Omental fat pad (tissue), 4 donors: ENCODE measurements at places on chromosomes 3 and 15. TPM values are rescaled to one million over a fixed set of nuclear protein-coding genes. Genes with fewer than 3 reads are reported as not detected.

- DNase-seq: no peak
These were observed 14.8 kb downstream of the GK5 start for GRCh38 chr3:142210608-142211007.

GRCh38 chr3:11476735-11477144 lies 167.0 kb downstream of the VGLL4 start:
- DNase-seq: no peak

- DNase-seq: no peak
These were observed 14.8 kb downstream of the ABCF3 start for GRCh38 chr3:184200825-184201224.

GRCh38 chr3:138399766-138400165 lies 34.6 kb upstream of the ESYT3 start:
- DNase-seq: no peak

GRCh38 chr3:4899710-4900109 lies 79.5 kb upstream of the BHLHE40 start:
- no peak for DNase-seq

The CCDC32 gene
- total RNA-seq: 26.0 TPM

The RASL12 gene
- 4.6 TPM for total RNA-seq

- DNase-seq: no peak
These were observed 39.2 kb downstream of the SEMA3G start for GRCh38 chr3:52405601-52406110.

The TRAK1 gene
- total RNA-seq: 42.9 TPM

GRCh38 chr3:140051019-140051957 lies 116.3 kb downstream of the CLSTN2 start:
- no peak for DNase-seq

- DNase-seq: no peak
These were observed 9.2 kb downstream of the FAM162A start for GRCh38 chr3:122392868-122393844.

DNA sequence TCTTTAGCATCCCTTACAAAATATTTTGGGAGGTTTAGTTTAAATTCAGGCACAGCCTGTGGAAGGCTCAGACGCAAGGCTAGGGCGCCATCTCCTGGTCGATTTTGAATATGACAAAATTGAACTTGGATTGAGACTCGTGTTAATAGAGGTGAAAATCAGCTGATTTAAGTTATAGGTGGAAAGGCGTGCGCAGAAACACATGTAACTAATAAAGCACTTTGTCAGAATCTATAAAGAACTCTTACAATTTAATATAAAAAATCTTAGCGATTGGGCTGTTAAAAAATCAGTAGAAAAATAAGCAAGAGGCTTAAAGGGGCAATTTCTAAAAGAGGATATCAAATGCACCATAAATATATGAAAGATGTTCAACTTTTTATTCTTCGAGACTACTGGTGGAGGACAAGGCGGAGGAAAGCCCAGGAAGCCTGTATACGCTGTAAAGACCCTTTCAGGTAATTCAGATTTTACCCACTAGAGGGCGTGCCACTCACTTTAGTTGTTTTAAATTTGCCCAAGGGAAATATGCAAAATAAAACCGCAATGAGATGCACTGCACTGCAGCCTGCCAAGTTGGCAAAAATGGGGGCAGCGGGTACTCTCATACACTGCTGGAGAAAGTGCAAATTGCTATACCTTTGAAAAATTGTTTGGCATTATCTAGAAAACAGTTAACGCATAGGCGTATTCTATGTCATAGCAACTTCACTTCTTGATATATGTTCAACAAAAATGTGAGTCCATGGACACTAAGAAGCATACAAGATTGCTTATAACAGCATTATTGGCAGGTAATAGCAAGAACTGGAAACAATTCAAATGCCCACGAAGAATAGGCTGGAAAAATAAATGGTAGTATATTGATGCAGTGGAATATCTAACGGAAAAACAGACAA lies 64.7 kb downstream of the SLC30A4 start:
- peak; percentile 66 for DNase-seq

- no peak for DNase-seq
These were observed 26.9 kb downstream of the STOML1 start for GRCh38 chr15:73965094-73965757.

The RFTN1 gene
- 42.4 TPM for total RNA-seq

GRCh38 chr3:128455786-128456748 lies 10.6 kb downstream of the DNAJB8 start:
- no peak for DNase-seq

DNA sequence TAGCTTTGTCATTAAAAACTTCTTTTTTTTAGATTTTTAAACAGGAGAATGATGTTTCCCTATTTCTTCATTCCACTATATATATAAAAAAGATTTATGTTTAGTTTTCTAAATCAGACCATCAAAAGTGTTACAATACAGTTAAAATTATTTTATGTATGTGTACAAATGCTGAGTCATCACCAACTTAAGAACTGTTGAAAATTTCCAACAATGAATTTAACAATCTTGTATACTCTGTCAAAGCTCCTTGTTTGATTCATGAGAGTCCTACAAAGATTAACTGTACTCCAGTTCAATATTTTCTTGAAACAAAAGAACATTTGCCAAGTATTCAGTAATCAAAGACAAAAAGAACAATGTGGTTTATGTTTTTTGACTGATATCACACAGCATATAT lies 82.0 kb downstream of the POLQ start:
- DNase-seq: no peak

- DNase-seq: no peak
These were observed 269.3 kb downstream of the TBL1XR1 start for GRCh38 chr3:176927706-176928581.

DNA sequence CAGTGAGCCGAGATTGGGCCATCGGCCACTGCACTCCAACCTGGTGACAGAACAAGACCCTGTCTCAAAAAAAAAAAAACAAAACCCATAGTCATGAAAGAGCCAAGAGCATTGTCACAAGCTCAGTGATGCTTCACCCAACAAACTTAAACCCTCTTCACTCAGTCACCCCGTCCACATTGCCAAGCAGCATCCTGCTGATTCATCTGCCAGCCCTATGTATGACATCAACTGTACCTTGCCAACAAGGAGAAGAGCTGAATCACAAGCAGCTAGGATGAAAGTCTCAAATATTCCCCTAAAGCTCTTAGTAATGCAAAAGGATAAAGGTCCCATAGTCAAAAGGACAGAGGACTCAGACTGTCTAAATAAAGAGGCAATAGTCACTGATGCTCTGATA lies 90.0 kb downstream of the ANO10 start:
- DNase-seq: no peak

DNA sequence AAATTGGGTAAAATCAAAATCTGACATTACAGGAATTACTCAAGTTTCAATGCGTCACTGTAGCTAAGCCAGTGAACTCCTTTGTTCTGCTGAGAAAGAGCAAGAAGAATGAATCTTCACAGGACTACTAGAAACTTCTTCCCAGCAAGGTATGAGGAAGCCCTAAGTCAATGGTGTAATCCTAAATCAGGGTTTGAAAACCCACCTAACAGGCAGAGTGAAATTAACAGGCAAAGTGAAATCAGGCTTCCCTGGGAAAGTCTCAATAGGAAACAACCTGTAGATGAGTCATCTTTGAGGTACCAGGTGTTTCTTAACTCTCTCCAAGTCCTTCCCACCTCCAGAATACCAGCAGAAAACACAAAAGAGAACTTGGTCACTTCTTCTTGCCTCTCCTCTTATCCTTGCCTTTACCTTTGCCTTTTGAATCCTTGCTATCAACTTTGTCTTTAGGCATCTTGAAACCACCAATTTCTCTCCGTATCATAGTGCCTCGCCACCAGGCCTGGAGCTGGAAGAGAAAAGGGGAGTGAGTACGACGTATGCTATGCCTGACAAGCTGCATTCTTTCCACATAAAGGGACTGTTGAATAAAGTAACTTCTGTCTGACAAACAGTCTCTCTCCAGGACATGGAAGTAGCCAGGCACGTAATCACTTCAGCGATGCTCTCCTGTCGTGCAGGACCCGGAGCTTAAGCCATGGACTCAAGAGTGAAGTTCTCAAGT lies 60.6 kb upstream of the RPL35A start:
- no peak for DNase-seq

The MORC1 gene
- total RNA-seq: not detected

The SLC15A2 gene
- total RNA-seq: 2.8 TPM

DNA sequence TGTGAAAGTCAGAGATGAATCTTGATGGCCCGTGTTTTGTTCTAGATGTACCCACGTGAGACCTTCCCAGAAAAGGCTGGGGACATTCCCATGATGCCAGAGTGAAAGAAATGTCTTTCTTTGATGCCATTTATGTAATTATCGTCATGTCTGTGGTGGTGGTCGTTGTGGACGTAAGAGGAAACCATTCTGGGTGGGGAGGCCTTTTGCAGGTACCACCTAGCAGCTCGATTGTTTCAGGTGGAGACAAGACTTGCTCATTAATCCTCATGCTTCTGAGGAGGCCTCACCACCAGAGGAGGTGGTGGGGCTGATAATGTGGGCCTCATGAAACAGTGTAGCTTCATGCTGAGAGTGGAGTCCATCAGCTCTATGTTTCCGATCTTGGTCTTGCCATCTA lies 58.1 kb upstream of the USP3 start:
- no peak for DNase-seq

DNA sequence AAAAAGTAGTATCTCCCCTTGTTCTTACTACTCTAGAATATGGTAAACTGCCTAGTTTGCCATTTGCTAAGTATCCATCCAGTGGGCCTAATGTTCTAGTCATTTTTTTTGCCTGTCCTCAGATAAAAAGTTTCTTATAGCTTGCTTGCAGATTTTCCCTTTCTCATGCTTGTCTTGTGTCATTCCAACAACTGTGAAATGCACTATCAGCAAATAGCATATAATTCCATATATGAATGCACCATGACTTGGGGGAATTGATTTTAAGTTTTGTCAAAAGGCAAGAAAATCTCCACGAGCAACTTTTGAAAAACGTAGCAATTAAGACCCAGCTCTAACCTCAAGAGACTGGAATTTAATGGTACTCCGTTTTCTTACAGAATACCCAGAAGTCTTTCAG lies 286.2 kb upstream of the GPR149 start:
- DNase-seq: no peak

- DNase-seq: no peak
These were observed 78.0 kb upstream of the SLC6A6 start for GRCh38 chr3:14324224-14324944.

GRCh38 chr15:31216215-31216911 lies 110.3 kb upstream of the KLF13 start:
- peak; percentile 66 for DNase-seq

The PIF1 gene
- 0.63 TPM for total RNA-seq

- peak; percentile 61 for DNase-seq
These were observed 642 bp downstream of the ZBTB11 start for GRCh38 chr3:101676216-101676764.

The DAZL gene
- not detected for total RNA-seq

DNA sequence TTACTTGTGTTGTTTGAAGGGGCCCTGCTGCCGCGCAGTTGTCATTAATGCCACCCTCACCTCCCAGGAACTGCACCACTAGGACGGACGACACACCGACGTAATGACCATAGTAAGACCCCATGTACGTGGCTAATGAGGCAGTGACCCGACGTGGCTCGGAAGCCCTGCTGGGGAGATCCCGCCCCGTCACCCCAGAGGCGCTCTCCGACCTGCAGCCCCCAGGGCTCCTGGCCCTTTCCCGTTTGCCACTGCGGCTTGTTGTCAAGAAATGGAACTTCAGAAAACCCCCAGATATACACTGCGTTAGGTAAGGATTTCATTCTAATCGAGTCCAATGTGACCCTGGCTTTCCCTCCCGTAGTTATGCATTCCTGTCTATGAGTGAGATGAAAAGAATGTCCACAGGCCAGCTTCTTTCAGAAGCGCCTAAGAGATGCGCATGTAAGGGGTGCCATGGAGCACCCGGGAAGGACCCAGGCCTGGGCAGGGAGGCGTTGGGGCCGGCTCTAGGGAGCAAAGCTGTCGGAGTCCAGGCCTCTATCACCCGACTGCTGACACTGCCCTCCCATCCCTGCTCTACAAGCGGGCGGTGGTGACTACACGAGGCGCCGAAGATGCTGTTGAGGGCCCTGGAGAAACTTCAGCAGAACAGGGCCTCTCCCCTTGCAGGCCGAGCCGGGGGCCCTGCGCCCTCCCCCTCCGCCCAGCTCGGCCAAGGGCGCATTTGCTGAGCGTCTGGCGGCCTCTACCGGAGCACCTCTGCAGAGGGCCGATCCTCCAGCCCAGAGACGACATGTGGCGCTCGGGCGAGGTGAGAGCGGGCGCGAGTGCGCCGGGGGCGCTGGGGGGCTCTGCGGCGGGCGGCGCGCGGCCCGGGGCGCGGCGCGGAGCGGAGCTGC lies at the start of gene GABRA5:
TSS of gene GABRA5 (plus strand) at position 765 of the 902 bp plus-strand sequence. CDS start 2,187 bp downstream, outside the sequence.
- DNase-seq: no peak

DNA sequence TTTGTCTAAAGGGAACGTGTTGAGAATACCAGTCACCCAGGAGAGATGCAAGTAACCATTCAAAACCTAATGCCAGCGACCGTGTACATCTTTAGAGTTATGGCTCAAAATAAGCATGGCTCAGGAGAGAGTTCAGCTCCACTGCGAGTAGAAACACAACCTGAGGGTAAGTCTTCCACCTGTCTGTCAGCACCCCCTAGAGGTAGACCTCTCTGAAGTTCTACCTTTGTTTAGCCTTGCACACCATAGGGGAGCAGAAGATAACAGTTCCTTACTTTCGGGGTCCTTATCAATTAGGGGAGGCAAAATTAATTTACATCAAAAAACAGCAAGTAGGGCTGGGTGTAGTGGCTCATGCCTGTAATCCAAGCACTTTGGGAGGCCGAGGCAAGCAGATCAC lies 124.4 kb downstream of the HCN4 start:
- DNase-seq: no peak

The GDPGP1 gene
- total RNA-seq: 8.0 TPM

DNA sequence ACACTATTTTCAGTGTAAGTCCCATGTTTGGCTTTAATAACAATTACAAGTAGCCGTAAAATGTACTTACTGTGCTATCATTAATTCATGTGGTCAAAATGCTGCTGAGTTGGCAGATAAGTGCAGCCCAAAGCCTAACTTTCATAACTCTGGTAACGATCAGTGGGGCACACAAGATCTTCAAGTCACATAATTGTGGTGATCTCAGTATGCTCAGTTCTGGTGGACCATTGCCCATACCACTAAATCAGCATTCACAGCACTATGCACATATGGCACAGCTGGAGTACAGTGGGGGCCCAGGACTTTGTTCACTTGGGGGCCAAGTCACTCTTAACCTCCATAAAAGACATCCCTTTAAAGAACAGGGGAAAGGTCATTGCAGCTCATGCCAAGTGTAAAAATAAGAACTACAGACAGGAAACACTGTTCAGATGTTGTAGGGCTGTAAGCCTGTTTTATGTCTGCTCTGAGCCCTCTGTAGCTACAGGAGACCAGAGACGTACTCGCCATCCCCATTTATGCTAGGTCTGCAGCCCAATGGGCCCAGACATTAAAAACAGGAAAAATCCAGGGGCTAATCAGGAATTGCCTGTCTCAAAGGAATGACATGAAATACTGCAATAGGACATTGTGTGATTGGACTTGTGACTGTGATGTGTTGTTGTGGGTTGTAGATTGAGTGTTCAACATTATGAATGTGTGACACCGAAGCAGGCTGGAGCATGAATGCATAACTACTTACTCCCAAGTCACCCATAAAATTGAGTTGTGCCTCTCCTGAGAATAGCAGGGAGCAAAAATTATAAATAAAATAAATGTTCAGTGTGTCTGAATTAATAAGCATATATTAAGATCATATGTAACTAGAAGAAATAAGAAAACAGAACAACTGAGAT lies 282.5 kb upstream of the EPHA3 start:
- no peak for DNase-seq
